ENCODE measurements at places on chromosomes 16 and 17. TPM values are rescaled to one million over a fixed set of nuclear protein-coding genes. Genes with fewer than 3 reads are reported as not detected.

The CAPNS2 gene
- not detected for polyA plus RNA-seq

The TUBB3 gene
- polyA plus RNA-seq: 8.8 TPM

DNA sequence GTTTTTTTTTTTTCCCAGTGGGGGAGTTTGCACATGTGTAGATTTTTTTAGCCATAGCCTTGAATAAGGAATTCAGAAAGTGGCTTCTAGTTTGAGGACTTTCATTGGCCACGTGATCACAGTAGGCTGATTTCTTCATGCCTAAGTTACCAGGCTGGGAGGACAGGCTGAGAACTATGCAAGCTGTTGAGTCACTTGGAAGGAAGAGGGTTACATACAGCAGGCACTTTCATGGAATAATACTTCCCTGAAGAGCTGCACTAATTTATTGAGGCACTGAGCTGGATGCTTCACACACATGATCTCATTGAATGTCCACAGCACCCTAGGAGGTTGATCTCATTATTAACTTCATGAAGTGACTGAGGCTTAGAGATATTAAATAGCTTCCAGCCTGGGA lies 22.8 kb downstream of the PRKCB start:
- no peak for DNase-seq

The CMTM2 gene
- polyA plus RNA-seq: 0.75 TPM

The DNAAF8 gene
- 2.2 TPM for polyA plus RNA-seq

DNA sequence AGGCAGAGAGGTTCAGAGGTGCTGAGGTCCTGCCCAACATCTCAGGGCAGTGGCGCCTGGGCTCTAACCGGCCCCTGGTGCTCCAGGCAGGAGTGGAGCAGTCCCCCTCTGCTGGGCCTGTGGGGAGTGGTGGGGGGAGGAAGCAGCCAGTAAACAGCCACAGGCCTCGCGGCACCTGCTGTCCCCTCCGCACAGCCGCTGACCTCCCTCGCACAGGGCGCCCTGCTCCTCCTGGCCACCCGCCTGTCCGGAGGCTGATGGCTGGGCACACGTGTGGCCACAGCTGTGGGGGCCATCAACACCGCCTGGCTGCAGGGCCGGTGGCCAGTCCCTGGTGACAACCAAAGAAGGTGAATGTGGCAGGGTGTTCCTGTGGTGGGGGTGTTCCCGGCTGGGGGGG lies 36.8 kb upstream of the PABPN1L start:
- no peak for DNase-seq

The RNU2-1 gene
- not detected for polyA plus RNA-seq

The HYDIN gene
- 18.6 TPM for polyA plus RNA-seq

DNA sequence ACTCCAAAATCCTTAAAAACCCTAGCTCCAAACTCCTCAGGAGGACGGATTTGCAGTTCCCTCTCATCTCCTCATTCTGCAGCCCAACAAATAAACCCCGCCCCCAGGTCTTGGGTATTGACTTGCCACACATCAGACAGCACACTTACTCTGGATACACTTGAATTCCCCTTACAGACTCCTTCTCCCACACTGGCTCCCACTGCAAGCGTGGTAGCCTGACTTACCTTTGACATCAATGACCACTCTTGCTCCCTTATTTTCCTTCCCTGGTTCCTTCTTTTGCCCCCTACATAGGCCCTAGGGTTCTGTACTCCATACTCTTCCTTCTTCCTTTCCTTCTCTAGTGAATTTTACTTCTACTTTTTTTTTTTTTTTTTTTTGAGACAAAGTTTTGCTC lies 7.5 kb downstream of the RFFL start:
- DNase-seq: no peak

The CPD gene
- polyA plus RNA-seq: 96.0 TPM

DNA sequence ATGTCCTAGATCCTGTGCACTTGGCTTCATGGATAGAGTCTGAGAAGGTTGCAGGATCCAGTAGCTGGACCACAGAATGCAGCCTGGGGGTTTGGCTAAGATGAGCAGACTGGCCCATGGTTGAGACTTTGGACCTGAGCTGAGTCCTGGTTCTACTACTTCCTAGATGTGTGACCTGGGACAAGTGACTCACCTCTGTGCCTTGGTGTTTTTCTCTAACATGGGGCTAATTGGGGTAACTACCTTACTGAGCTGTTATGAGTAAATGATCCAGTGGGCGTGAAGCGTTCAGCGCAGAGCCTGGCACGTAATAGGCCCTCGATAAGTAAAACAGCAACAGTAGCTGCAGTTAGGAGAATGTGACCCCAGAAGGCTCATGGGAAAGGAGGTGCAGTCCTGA lies 38.8 kb downstream of the SNX20 start:
- no peak for DNase-seq

DNA sequence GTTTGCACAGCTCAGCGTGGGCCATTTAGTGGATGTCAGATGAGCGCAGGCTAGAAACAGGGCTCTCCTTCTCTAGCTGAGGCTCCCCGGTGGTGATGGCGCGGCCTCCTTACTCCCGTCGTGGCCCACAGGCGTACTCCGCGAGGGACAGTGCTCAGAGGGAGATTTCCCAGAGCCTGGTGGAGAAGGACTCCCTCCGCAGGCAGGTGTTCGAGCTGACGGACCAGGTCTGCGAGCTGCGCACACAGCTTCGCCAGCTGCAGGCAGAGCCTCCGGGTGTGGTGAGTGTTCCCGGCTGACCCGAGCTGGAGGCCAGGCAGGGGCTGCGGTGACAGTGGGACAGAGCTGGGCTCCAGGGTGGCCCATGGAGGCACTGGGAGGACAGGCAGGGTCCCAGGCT lies 21.4 kb downstream of the CARD14 start:
- no peak for DNase-seq

The GCSH gene
- 98.1 TPM for polyA plus RNA-seq

- DNase-seq: no peak
Observed at GRCh38 chr17:13646969-13647542, 45.3 kb upstream of the HS3ST3A1 start.

GRCh38 chr17:12287953-12288352 lies 267.3 kb downstream of the MAP2K4 start:
- no peak for DNase-seq

DNA sequence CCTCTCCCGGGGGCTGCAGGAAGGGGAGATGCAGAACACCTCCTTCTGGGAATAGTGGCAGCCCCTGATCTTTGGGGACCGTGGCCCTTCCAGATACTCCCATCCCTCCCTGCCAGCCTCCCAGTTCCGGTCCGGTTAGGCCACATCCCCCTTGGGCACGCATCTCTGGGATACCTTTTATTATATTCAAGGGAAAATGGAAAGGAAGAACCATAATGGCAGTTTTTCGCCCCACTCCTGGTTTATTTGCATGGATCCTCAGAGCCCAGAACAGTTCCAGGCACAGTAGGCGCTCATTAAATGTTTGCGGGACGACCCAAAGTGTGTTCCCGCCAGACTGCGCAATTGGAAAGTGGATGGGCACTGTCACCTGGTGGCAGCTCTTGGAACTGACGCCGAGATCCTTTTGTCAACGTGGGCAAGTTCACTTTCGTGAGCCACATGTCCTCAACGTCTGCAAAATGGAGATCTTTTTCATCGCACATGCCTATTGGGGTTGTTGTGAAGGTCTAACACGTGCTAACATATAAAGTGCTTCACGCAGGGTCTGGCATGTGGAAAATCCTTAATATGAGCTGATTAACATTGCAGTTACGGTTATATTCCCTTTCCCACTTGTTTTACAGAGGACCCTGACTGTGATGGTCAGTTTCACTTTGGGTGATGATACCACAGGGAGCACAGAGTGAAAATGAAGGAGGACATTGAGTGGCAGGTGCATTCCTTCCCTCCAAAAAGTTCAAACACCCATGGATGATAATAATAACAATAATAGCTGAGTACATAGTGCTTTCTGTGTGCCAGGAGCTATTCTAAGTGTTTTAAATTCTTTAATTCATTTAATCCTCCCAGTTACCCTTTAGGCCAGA lies 1.7 kb upstream of the GPRC5B start:
- peak; percentile 77 for DNase-seq

- DNase-seq: no peak
Observed at GRCh38 chr17:78082988-78083387, 45.6 kb downstream of the TMC6 start.

DNA sequence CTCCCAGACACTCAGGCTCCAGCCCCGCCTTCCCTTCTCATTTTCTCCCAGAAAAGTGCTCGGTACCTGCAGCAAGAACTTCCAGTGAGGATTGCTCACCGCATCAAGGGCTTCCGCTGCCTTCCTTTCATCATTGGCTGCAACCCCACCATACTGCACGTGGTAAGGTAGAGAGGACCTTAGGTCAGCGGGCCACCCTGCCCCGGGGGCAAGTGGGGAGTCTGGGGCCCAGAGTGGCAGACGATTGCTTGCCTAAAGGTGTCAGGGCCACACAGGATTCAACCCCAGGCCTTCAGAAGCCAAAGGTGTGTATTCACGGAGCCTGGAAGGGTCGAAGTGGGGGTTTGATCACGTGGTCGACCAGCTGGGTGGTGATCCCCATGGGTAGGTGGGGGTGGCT lies 1.4 kb downstream of the BCKDK start:
- no peak for DNase-seq

The HBA2 gene
- 570 TPM for polyA plus RNA-seq

The TAC4 gene
- polyA plus RNA-seq: 0.67 TPM

DNA sequence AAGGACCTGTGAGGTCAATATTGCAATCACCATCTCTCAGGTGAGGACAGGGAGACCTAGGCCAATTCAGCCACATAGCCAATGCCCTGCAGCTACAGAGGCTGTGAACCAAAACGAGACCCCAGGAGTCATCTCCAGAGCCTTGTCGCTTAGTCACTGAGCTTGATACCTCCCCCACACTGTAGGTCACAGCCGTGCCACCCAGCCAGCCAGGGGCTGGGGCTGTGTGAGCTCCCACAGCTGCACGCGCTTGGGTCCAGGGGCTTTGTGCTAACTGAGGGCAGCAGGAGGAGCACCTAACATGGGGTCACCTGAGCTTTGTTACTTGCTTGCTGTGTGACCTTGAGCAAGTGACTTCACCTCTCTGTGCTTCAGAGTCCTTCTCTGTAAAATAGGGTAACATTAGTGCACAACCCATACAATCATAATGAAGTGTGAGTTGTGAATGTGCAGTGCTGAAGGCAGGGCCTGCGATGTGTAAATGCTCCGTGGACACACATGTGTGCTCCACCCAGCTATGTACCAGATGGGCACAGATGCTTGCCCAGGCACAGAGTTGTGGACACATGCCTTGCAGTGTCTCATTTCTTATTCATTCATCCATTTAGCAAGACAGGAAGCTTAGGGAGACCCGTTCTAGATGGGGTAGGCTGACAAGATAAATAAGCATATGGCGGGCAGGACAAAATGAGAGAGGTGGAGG lies 25.9 kb downstream of the SBK1 start:
- no peak for DNase-seq

DNA sequence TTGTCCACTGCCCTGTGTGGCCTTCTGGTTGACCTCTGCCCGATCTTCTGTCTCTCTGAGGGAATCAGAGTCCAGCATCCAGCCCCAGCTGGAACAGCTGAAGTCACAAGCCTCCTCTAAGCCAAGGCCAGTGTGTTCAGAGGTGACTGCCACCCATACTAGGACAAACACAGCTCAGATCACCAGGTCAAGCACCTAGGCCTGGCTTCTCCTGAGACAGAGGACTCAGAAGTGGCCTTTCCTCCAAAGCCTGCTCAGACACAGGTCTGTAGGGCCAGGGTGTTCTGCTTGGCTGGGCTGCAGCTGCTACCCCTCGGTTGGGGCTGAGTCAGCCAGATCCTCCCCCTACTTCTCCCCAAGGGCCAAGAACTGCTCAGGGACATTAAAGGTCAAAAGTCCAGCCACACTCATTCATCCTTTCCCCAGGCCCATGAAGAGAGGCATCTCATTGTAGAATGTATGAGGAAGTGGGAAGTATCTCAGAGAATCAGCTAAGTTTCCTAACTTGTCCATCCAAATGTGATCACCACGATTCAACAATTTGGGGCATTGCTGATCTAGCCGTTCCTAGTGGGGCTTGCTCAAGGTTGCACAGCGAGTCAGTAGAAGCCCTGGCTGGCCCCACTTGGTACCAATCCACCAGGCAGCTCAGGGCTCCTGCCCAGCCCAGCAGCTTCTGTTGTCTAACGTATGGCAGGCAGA lies 7.6 kb downstream of the SLC46A1 start:
- DNase-seq: no peak

DNA sequence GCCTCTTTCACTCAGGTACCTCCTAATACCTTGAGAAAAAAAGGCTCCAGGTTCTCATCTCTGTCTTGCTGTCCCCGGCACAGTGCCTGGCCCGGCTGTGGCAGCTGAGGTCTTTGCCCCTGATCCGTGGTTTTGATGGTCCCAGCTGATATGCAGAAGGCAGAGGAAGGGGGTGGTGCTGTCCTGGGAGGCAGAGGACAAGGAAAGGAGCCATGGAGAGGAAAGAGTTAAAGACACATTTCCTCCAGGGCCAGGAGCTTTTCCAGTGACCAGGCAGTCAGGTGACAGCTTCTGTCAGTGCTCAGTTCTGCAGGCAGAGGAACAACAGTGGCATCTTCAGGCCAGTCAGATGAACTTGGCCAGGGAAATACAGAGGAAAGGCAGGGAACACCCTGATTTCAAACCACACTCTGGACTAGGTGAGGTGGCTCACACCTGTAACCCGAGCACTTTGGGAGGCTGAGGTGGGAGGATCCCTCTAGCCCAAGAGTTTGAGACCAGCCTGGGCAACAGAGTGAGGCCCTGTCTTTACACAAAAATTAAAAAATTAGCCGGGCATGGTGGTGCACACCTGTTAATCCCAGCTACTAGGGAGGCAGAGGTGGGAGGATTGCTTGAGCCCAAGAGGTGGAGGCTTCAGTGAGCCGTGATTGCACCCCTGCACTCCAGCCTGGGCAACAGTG lies 3.3 kb upstream of the COG1 start:
- no peak for DNase-seq

- no peak for DNase-seq
Observed at GRCh38 chr17:14033166-14033565, 36.1 kb upstream of the COX10 start.

GRCh38 chr16:28086186-28087139 lies 22.9 kb upstream of the GSG1L start:
- DNase-seq: no peak
